ENCODE measurements at places on chromosomes 11 and 22.

GRCh38 chr11:12717851-12718291, 43.6 kb downstream of the TEAD1 start:
- DNase-seq: no peak

- no peak for DNase-seq
Measured at GRCh38 chr11:75442161-75442885, 9.3 kb upstream of the KLHL35 start.

DNA sequence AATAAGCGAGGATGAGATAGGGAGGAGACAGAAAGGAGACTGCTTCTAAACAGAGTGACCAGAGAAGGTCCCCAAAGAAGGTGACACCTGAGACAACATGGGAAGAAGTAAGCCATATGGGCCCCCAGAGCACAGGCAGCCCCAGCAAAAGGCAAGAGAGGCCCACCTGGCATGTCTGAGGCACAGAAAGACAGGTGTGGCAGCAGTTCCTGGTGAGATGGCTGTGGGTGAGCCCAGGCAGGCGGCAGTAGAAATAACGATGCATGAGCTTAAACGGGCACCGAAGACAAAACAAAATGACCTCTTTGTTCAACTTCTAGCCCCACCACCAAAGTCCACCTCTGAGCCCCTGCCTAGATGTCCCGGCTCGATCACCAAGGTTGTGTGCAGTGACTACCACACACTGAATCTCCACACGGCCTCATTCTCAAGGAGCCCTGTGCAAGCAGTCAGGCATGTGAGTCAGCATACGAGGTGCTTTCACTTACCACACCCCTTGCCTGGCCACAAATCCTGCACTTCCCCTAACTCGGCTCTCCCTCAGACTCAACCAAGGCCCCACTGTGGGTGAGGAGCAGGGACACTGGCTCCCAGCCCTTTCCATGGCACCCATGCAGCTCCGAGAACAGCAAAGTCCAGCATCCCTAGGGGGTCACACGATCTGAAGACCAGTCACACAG, 77.6 kb downstream of the PACSIN2 start:
- no peak for DNase-seq

DNA sequence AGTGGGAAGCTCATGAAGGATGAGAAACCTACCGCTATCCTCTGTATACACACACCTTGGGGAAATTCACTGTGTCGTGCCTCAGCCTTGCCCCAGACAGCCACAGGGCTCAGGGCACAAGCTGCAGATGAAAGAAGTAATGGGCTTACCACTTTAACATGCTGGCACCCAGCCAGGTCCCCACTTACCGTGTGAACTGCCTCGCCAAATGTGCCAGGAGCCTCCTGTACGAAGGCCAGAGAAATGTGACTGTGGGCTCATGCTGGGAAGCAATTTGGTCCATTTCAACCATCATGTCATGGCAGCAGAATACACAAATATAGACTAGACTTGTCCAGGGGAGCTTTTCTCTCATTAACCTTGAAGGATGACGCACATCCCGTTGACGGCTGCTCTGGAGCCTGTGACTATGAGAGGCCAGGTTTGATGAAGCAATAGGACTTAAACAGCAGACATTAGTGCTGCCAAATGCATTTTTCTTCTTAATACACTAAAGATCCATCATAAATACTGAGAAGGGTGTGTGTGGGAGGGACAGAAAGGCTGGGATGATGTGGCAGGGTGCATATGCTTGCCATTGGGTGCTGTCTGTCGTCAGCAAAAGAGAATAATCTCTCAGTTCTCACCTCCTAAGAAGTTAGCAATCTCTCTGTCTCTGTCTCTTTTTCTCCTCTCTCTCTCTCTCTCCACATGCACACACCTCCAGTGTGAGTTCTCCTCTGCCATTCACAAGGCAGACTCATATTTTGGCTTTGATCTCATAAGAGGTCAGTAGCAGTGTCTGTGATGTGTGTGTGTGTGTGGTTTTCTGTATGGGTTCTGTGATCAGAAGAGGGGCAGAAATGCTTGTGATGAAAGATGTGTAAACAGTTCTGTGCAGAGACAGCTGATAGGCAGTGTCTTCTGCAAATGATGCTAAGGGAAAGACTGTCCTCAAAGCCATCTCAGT, 142.4 kb downstream of the KIRREL3 start:
- no peak for DNase-seq
